ENCODE measurements at places on chromosomes 12 and 14.

DNA sequence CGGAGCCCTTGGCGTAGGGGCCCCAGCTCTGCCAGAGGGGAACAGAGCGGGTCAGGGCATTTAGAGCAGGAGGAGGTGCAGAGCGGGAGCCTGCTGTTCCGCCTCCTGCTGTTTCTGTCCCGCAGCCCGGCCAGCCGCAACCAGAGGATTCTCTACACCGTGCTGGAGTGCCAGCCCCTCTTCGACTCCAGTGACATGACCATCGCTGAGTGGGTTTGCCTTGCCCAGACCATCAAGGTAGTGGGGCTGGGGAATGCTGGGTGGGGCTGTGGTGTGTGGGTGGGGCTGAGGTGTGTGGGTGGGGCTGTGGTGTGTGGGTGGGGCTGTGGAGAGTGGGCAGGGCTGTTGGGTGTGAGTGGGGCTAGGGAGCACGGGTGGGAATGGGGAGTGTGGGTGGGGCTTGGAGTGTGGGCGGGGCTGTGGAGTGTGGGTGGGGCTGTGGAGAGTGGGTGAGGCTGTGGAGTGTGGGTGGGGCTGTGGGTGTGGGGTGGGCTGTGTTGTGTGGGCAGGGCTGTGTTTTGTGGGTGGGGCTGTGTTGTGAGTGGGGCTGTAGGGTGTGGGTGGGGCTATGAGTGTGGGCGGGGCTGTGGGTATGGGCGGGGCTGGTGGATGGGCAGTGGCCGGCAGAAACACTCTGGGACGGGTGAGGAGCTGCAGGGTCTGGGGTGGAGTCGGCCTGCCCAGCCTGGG is 8.0 kb downstream of the ASPG start:
- H3K4me1 ChIP-seq = no peaks in the 10 kb centered on the region
- H3K4me3 ChIP-seq = no peak overlapping the region
- H3K27me3 ChIP-seq = peaks cover 3% of the 10 kb centered on the region
- no peak for DNase-seq

DNA sequence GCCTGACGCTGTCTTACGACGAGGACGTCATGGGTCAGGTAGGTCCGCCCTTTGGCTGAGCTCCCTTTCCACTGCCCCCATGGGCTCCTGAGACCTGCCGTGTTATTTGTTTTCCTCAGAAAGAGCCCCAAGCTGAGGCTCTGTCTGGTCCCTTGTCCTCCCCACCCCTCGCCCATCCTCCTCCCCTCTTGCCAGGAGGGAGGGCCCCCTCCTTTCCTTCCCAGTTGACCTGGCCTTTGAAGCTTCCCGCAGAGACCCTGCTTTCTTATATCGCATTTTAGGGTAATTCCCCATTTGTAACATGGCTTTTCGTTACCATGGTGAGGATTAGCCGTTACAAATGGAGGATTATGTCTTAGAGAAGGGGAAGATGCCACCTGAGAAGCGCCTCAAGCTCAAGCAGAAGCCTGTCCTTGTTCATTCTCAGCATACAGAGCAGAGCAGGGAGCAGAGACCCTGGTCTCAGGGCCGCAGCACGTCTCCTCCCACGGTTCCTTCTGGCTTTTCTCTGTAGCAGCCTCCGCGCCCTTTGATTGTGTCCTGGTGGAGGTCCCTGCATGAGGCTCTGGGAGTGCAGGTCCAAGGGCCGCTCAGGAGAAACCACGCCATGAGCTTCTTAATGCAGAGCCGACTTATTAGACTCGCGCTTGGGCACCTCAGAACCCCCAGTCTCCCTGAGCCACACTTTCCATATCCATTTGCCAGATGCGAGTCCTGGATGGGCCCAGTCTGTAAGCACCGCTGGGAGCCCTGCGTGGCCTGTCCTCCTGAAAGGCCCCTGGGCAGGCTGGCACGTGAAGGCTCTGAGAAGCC is 47.2 kb downstream of the UBE3B start:
- no peaks in the 10 kb centered on the region for H3K36me3 ChIP-seq
- H3K4me3 ChIP-seq = no peak overlapping the region
- H3K27me3 ChIP-seq = no peaks in the 10 kb centered on the region
- H3K4me1 ChIP-seq = no peaks in the 10 kb centered on the region
- DNase-seq = no peak
- H3K27ac ChIP-seq = no peak overlapping the region

DNA sequence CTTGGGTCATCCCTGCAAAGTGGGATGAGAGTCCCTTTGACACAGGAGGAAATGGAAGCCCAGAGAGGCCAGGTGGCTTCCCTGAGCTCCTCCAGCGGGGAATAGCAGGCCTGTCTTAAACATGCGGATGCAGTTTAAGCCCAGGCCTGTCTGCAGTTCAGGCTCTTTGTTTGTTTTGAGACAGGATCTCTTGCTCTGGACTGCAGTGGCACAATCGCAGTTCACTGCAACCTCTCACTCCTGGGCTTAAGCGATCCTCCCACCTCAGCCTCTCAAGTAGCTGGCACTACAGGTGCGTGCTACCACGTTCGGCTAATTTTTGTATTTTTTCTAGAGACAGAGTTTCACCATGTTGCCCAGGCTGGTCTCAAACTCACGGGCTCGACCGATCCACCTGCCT is 3.5 kb downstream of the TRPV4 start:
- H3K36me3 ChIP-seq = no peaks in the 10 kb centered on the region
- no peaks in the 10 kb centered on the region for H3K27me3 ChIP-seq
- no peak for DNase-seq
- H3K27ac ChIP-seq = no peak overlapping the region

- no peaks in the 10 kb centered on the region for H3K36me3 ChIP-seq
- H3K4me3 ChIP-seq = no peak overlapping the region
- DNase-seq = no peak
Observed at GRCh38 chr14:54653712-54654469, 87.0 kb downstream of the SAMD4A start.

DNA sequence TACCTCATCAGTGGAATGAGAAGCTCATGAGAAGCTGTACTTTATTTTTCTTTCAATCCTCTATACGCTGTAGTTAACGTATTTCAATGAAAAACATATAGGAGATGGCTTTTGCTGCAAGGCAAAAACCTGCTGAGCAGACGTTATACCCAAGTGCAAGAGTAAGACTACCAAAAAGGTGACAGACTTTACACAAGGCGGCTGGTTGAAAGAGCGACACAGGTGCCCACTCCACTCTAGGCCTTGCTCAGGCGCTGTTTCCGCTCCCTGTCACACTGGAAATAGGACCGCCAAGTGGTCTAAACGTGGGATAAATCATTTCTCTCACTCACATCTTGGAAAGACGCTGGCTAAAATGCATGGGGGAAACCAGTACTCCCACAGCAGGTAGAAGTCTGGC is 54.5 kb downstream of the PPP2R5C start:
- no peak overlapping the region for H3K27ac ChIP-seq
- no peaks in the 10 kb centered on the region for H3K27me3 ChIP-seq
- no peak overlapping the region for H3K4me3 ChIP-seq
- H3K36me3 ChIP-seq = no peaks in the 10 kb centered on the region
- peaks cover 8% of the 10 kb centered on the region for H3K4me1 ChIP-seq

- H3K36me3 ChIP-seq = no peaks in the 10 kb centered on the region
- H3K27ac ChIP-seq = no peak overlapping the region
- H3K27me3 ChIP-seq = no peaks in the 10 kb centered on the region
- H3K4me3 ChIP-seq = no peak overlapping the region
- no peaks in the 10 kb centered on the region for H3K4me1 ChIP-seq
- no peak for DNase-seq
Observed at GRCh38 chr12:117528538-117528937, 167.1 kb upstream of the NOS1 start.

DNA sequence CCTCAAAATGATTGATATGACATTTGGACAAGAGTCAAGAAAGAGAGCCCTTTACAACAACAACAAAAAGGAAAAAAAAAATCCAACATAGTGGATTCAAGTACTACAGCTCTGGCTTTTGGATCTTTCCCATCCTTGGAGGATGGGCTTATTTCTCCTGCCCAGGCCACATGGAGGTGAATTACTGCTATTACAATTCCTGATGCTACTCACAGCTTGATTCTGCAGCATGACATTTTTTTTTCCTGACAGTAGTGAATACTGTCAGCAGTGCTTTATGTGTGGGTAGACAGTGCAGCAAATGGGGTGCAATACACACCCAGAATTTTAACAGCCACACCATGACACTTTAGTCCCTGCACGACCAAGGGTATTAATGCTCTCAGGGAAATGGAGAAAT is 42.5 kb upstream of the HSP90B1 start:
- no peak overlapping the region for H3K4me3 ChIP-seq
- DNase-seq = no peak
- H3K36me3 ChIP-seq = no peaks in the 10 kb centered on the region

- H3K4me1 ChIP-seq = no peaks in the 10 kb centered on the region
- H3K27me3 ChIP-seq = no peaks in the 10 kb centered on the region
- DNase-seq = no peak
- no peak overlapping the region for H3K27ac ChIP-seq
Observed at GRCh38 chr12:42315108-42315507, 10.8 kb downstream of the ZCRB1 start.

GRCh38 chr14:50794068-50794645 is 36.8 kb downstream of the NIN start:
- no peak overlapping the region for H3K27ac ChIP-seq
- no peaks in the 10 kb centered on the region for H3K4me1 ChIP-seq
- no peaks in the 10 kb centered on the region for H3K27me3 ChIP-seq
- H3K4me3 ChIP-seq = no peak overlapping the region
- no peak for DNase-seq

GRCh38 chr14:83874662-83875061 is 1655.3 kb upstream of the FLRT2 start:
- no peaks in the 10 kb centered on the region for H3K27me3 ChIP-seq
- H3K4me1 ChIP-seq = no peaks in the 10 kb centered on the region
- H3K36me3 ChIP-seq = no peaks in the 10 kb centered on the region
- H3K27ac ChIP-seq = no peak overlapping the region
- DNase-seq = no peak

DNA sequence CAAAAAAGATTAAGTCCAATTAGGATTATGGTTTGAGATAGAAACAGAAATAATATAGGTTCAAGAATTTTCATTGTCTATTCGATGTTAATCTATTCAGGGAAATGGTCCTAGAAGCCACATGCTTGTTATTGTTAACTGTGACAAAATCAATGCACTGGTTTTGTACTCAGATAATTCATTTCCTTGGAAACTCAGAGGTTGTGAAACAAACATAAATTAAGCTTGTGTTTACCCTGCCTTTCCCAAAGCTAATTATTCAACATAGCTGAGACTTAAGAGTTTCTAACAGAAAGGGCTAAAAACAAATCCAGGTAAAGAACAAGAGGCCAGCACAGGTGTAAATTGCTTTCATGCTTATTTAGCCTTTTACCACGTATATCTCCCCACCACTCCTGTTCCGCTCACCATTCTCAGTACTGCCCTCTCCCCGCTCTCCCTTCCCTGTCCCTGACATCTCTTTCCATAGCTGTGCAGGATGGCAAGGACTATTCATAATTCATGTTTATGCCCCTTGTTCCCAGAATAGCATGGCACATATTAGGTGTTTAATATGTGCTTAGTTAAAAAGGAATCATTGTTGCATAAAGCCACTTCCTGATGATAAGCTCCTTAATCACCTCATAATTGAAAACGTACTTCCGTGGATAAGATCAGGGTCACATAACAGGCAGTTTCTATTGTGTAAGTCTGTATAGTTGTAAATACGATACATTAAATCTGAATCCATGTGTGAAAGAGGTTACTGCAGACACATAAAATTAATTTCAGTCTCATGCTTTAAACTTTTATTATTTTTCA is 131.8 kb upstream of the USP15 start:
- no peaks in the 10 kb centered on the region for H3K4me1 ChIP-seq
- H3K36me3 ChIP-seq = no peaks in the 10 kb centered on the region
- H3K27me3 ChIP-seq = no peaks in the 10 kb centered on the region
- H3K4me3 ChIP-seq = no peak overlapping the region
- no peak overlapping the region for H3K27ac ChIP-seq
- DNase-seq = no peak

- DNase-seq = no peak
- H3K27ac ChIP-seq = no peak overlapping the region
- H3K4me3 ChIP-seq = no peak overlapping the region
- H3K36me3 ChIP-seq = no peaks in the 10 kb centered on the region
- no peaks in the 10 kb centered on the region for H3K27me3 ChIP-seq
Observed at GRCh38 chr14:101347893-101348777, 213.2 kb upstream of the DIO3 start.

GRCh38 chr14:99273766-99274345 is 1.9 kb upstream of the BCL11B start:
- no peak overlapping the region for H3K27ac ChIP-seq
- peaks cover 4% of the 10 kb centered on the region for H3K4me1 ChIP-seq
- no peaks in the 10 kb centered on the region for H3K36me3 ChIP-seq
- no peak for DNase-seq
- peaks cover 3% of the 10 kb centered on the region for H3K27me3 ChIP-seq

DNA sequence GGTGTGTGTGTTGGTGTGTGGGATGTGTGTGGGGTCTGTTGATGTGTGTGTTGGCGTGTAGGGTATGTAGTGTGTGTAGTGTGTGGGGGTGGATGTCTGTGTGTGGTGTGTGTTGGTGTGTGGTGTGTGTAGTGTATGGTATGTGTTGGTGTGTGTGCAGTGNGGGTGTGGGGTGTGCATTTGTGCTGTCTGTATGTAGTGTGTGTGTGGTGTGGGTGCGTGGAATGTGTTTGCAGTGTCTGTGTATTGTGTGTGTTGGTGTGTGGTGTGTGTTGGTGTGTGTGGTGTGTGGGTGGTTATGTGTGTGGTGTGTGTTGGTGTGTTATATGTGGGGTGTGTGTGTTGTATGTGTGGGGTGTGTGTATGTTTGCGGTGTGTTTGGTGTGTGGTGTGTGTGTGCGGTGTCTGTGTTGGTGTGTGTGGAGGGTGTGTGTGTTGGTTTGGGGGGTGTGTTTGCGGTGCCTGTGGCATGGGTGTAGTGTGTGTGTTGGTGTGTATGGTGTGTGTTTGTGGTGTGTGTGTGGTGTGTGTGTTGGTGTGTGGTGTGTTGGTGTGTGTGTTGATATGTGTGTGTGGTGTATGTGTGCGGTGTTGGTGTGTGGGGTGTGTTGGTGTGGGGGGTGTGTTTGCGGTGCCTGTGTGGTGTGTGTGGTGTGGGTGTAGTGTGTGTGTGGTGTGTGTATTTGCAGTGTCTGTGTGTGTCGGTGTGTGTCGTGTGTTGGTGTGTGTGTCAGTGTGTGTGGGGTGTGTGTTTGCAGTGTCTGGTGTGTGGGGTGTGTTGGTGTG is 14.7 kb downstream of the MLXIP start:
- H3K27ac ChIP-seq = no peak overlapping the region
- H3K36me3 ChIP-seq = no peaks in the 10 kb centered on the region
- H3K27me3 ChIP-seq = no peaks in the 10 kb centered on the region
- peaks cover 48% of the 10 kb centered on the region for H3K4me1 ChIP-seq

GRCh38 chr12:124727264-124727800 is 136.3 kb downstream of the SCARB1 start:
- no peaks in the 10 kb centered on the region for H3K36me3 ChIP-seq
- H3K27ac ChIP-seq = peak overlapping the region; percentile 80
- peak; percentile 72 for DNase-seq
- no peak overlapping the region for H3K4me3 ChIP-seq
- no peaks in the 10 kb centered on the region for H3K4me1 ChIP-seq
- no peaks in the 10 kb centered on the region for H3K27me3 ChIP-seq

GRCh38 chr12:74732826-74733225 is 195.2 kb downstream of the ATXN7L3B start:
- DNase-seq = no peak
- H3K4me3 ChIP-seq = no peak overlapping the region
- no peaks in the 10 kb centered on the region for H3K4me1 ChIP-seq
- H3K27me3 ChIP-seq = no peaks in the 10 kb centered on the region
- no peaks in the 10 kb centered on the region for H3K36me3 ChIP-seq

Data from pancreas (tissue), 10 donors.